SJSA1 (cell line): ENCODE measurements at places on chromosomes 11 and 22. TPM values are rescaled to one million over a fixed set of nuclear protein-coding genes. Genes with fewer than 3 reads are reported as not detected.

DNA sequence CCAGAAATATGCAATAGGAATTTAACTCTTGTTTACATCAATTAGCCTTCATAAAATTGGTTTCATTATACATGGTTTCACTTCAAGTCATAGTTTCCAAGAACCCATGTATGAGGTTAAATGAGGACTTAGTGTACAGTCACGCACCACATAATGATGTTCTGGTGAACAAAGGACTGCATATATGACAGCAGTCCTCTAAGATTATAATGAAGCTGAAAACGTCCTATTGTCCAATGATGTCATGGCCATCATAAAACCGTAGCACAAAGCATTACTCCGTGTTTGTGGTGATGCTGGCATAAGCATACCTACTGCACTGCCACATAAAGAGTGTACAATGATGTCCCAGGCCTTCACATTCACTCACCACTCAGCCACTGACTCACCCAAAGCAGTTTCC is 31.1 kb downstream of the SMCO4 start:
- no peak for DNase-seq

DNA sequence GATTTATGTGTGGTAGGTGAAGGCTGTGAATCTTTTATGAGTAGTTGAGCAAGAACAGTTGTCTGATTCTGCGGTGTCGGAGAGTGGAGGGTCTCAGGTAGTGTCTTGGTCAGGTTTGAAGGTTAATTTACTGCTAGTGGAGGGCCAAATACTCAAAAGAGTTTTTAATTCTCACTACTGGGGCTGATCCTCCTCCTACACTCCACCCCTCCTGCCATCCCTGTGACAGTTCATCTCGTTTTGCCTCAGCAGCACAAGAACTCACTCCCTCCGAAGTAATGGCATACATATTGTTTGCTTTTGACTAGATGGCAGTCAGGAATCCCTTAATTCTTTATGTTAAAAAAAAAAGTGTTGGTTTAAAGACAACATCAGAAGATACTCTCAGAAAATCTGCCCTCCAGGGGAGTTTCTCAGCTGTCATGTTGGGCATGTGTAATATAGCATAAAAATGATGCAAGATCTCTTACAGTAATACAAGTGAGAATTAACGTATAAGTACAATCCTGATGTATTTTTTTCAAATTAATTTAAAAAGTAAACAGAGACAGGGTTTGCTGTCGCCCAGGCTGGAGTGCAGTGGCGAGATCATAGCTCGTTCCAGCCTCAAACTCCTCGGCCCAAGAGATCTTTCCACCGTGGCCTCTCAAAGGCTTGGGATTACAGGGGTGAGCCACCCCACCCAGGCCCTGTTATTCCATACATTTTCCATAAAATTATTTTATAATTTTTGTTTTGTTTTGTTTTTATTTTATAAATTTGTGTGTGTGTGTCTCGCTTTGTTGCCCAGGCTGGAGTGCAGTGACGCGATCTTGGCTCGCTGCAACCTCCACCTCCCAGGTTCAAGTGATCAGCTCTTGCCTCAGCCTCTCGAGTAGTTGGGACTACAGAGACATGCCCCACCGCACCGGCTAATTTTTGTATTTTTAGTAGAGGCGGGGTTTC is 1.3 kb downstream of the FAR1 start:
- no peak for DNase-seq

GRCh38 chr11:116946414-116946813 is 109.0 kb upstream of the APOA1 start:
- DNase-seq = no peak

DNA sequence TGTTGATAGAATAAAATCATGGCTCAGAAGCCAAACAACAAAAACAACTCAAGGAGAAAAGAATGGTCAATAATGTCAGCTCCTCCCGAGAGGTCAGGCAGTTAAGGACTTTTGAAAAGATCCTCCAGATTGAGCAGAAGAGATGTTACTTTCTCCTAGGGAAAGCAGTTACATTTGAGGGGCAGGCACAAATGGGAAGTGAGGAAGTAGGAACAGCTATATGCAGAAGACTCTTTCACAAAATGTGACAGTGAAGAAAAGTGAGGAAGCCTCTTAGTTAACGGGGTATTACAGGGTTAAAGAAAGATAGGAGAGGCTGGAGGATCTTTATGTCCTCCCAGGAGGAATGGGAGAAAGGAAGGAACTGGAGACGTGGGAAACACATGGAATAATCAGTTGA is 3.4 kb downstream of the DCHS1 start:
- DNase-seq = no peak

DNA sequence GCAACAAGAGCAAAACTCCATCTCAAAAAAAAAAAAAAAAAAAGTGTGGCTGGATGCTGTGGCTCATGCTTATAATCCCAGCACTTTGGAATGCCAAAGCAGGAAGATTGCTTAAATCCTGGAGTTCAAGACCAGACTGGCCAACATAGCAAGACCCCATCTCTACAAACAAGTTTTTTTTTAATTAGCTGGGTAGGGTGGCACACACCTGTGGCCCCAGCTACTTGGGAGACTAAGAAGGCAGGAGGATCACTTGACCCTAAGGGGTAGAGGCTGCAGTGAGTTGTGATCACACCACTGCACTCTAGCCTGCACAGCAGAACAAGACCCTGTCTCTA is 19.0 kb upstream of the FEZ1 start:
- no peak for DNase-seq

DNA sequence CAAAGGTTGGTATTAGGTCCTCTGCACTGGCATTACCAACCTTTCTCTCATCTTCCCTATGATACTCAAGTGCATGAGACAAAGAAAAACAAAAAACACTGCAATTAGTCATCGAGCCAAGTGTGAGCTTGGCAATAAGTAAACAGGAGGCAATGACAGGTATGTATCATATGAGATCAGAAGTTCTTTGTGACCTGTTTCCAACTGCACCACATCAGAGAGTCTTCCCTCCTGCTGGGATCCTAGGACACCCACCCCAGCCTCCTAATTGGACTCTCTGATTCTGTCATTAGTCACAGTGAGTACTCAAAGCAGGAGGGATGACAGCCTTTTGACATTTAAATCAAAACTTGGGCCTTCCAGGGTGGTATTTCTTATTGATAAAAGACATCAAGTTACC is 7.8 kb upstream of the JAML start:
- DNase-seq = no peak

DNA sequence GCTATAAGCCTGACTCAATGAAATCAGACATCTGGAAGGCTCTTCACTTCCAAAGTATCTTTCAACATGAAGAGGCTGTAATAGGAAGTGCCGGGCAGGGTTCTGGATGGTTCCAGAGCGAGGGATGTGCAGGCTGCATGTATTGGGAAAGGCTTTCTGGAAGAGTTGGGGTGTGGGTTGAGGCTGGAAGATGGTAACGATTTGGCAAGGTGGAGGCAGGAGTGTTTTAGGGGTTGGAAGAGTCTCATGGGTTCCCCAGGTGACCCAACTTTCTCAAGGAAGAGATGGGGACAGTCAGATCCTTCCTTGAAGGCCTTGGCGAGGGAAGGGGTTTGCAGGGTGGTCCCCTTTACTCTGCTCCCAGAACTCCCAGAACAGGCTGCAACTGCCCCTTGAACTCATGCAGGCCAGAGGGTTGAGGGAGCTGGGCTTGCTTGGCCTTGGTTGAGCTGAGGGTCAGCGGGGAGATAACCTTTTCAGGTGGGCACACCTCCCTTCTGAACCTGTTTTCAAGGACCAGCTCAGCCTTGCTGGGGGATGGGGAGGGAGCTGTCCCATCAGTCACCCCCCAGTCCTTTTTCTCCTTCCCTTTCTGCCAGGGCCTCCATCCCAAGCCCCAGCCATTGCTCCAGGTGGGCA is 9.4 kb upstream of the POU2F3 start:
- no peak for DNase-seq

DNA sequence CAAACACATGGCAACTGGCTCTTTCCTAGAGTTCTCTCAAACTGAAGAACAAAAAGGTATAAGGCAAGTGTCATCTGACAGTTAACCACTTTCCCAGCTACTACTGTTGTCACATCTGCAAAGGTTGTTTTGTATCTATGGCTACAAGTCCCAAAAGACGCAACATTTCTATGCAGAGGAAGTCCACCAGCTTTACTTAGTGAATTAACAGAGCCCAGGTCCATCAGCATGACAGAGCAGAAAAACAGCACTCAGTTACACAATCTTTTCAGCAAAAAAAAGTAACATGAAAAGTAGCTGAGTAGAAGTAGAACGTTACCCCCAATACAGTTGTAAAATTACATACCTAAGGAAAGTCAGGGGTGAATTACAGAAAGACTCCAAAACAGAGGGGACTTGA is 12.1 kb downstream of the CPSF7 start:
- DNase-seq = no peak

GRCh38 chr11:64745521-64746328 is 1.8 kb upstream of the RASGRP2 start:
- no peak for DNase-seq

- no peak for DNase-seq
Measured at GRCh38 chr11:99687320-99687719, 666.6 kb downstream of the CNTN5 start.

DNA sequence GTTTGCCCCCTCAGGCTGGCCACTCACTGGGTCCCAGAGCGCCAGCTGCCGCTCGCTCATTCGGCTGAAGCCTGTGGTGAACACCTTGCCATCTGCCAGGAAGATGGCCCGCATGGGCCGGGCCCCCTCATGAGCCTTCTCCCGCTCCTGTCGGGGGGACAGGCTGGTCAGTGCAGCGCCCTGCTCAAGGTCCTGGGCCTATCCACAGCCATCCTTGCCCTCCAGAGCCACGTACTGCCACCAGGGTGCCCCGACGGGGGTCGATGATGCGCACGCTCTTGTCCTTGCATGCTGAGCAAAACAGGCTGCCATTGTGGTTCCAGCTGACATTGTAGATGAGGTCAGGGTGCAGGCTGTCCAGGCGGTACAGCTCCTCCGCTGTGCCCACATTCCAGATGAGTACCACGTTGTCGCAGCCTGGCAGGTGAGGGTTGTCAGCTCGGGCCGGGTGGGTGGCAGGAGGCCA is 2.1 kb downstream of the CORO1B start:
- DNase-seq = no peak

DNA sequence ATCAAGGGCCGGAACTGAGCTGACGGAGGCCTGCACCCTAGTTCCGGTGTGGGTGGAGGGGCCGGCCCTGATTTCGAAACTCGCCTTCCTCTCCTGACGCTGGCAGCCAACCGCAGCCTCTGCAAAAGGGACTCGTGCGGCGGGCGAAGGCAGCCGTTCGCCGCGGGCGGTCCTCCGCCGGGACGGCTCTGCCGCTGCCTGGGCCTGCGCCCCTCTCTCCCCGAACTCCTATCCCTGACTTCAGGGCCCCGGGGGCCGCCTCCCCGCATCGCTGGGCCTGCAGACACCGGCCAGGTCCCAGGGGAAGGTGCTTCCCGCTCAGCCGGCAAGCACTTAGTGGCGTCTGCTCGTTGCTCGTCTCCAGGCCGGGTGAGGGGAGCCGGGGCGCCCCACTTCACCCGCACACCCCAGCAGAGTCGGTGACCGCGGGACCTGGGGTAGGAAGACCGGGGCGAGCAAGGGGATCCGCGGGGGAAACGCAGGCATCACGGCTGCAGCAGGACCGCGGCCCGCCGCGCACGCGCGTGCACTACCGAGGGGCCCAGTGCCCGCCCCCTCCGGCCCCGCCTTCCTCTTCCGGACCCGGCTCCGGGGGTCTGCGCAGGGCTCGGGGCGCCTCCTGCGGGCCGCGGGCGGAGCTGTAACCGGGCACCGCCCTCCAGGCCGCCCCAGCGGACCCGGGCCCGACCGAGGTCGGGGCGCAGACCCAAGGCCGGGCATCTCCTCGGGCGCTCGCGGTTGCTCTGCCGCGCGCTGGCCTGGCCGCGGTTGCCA is 464 bp upstream of the ANKRD13D start:
- peak; percentile 96 for DNase-seq

DNA sequence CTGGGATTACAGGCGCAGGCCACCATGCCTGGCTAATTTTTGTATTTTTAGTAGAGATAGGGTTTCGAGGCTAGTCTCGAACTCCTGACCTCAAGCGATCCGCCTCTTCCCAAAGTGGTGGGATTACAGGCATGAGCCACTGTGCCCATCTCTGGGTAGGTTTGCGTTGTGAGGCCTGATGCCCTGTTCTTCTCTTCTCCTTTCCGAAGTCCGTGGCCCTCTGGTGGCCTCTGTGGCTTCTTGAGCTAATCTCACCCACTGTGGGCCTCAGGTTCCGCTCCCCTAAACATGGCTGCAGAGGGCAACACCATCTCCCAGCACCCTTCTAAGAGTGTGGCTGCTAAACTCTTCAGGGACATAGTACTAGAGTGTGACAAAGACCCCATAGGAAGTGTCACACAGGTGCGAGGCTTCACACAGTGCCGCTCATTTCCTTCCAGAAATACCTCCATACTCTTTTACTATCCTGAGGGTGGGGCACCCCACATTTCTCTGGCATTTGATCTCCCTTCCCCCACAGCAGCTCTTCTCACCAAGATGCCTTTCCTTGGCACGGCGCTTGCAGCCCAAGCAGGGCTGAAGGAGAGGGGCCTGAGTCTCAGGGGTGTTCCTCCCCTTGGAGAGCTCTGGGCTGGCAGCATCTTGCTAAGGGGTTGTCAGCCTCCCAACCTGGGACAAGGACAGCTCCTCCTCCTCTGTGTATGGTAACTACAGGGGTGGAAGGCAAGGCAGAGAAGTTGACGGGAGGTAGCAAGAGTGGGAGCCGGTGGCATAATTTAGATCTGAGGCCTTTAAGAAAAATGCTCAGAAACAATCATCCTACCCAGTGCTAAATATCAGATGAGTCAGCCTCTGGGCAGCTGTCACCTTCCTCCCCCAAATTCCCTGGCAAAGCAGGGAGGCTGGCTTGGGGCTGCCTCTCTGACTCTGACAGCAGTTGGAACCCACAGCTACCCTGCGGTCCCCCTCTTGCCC is 6.1 kb downstream of the THY1 start:
- peak; percentile 39 for DNase-seq

GRCh38 chr11:3877364-3878257 is 22.1 kb downstream of the STIM1 start:
- DNase-seq = no peak

- no peak for DNase-seq
Measured at GRCh38 chr11:96197103-96197502, 145.9 kb downstream of the MAML2 start.

- DNase-seq = peak; percentile 94
Measured at GRCh38 chr11:118622376-118623268, 15.2 kb downstream of the PHLDB1 start.

GRCh38 chr11:60121264-60121663 is 32.8 kb downstream of the MS4A2 start:
- DNase-seq = no peak

GRCh38 chr11:79400717-79401330 is 40.0 kb downstream of the TENM4 start:
- no peak for DNase-seq

- no peak for DNase-seq
Measured at GRCh38 chr22:40519284-40519947, 117.1 kb downstream of the MRTFA start.

GRCh38 chr11:118295815-118296454 is 8.6 kb upstream of the CD3E start:
- no peak for DNase-seq

- no peak for DNase-seq
Measured at GRCh38 chr11:69353696-69354544, 60.0 kb downstream of the MYEOV start.

The LMO1 gene
- not detected in 2 replicates for total RNA-seq

The NRGN gene
- total RNA-seq = 2.9 and 5.2 TPM in 2 replicates

The PLA2G6 gene
- total RNA-seq = 1.0 and 2.5 TPM in 2 replicates

The OOSP4B gene
- not detected in 2 replicates for total RNA-seq

The MS4A6A gene
- not detected in 2 replicates for total RNA-seq

The SYTL2 gene
- 4.9 and 11.4 TPM in 2 replicates for total RNA-seq

The OR52E1 gene
- total RNA-seq = not detected in 2 replicates

The KRTAP5-1 gene
- not detected in 2 replicates for total RNA-seq

The TST gene
- 12.7 and 38.0 TPM in 2 replicates for total RNA-seq

The FZD4 gene
- total RNA-seq = 0.91 and 1.6 TPM in 2 replicates

The CCDC81 gene
- 18.2 and 37.4 TPM in 2 replicates for total RNA-seq

The NLRX1 gene
- total RNA-seq = 3.1 and 5.5 TPM in 2 replicates

The NRIP3 gene
- total RNA-seq = 20.7 and 29.1 TPM in 2 replicates

The PRAME gene
- total RNA-seq = 0.05 TPM in 1 of 2 replicates, not detected in the other

The CARD18 gene
- total RNA-seq = not detected in 2 replicates

The RAG2 gene
- not detected in 2 replicates for total RNA-seq
